ENCODE measurements at places on chromosomes 5 and 9.

GRCh38 chr5:158642879-158643278 is 456.8 kb downstream of the EBF1 start:
- no peak for DNase-seq

- DNase-seq, result no peak
Measured at GRCh38 chr9:33351547-33351946, 50.8 kb downstream of the AQP7 start.

DNA sequence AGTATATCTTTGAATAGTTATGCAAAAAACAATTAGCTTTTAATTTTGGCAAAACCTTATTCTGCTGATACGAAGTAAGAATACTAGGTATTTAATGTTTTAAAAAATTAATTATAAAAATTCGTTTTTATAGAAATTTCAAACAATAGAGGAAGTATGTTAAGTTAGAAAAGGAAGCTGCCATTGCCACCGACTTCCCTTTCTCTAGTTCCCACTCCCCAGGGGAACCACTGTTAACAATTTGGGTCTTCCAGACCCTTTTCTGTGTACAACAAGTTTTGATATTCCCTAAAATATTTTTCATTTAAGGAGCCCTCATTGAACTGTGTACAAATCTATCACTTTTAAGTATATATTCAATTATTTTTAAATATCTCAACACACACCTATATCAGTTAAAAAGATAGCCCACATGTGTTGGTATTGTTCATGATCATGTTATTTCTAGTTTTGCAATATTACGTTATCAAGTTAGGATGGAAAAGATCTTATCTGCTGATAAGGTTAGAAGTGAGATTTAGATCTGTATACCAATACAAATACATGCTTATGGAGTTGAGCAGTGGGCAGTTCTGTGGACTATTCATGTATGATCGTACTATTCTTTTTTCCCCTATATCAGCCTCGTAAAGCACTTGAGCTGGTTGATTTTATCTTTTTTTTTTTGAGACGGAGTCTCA is 25.9 kb downstream of the NDFIP1 start:
- no peak for DNase-seq

DNA sequence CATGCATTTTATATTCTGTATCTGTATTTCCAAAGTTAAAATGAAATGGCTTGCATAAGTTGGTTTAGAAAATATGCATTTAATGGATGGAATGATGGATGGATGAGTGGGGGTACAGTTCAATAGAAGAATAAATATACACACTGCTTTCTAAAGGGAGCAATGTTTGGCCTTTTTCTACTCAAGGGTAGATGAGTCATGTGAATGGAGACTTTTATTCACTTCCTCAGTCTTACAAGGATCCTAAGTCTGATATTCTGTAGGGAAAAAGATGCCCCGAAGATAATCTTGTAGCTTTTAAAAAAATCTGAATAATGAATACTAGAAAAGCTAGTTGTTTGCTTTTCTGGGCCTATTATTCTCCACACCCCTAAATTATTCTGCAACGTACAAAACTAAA is 2112.1 kb downstream of the MAT2B start:
- DNase-seq, result no peak

DNA sequence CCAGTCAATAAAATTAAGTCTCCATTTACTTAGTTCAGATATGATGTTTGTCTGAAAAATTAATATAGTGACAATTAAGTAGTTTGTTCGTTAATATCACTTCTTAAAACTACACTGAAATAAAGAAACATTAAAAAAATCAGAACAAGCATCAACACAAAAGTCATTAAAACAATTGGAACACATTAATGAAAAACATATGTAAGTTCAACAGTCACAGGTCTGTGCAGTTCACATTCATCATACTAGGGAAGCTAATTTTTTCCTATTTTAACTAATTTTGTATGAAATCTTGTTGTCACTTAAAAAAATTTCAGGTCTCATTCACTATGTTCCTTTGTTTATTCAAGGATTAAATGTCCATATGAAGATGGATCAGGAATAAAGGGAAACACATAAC is 22.5 kb downstream of the POC5 start:
- no peak for DNase-seq

DNA sequence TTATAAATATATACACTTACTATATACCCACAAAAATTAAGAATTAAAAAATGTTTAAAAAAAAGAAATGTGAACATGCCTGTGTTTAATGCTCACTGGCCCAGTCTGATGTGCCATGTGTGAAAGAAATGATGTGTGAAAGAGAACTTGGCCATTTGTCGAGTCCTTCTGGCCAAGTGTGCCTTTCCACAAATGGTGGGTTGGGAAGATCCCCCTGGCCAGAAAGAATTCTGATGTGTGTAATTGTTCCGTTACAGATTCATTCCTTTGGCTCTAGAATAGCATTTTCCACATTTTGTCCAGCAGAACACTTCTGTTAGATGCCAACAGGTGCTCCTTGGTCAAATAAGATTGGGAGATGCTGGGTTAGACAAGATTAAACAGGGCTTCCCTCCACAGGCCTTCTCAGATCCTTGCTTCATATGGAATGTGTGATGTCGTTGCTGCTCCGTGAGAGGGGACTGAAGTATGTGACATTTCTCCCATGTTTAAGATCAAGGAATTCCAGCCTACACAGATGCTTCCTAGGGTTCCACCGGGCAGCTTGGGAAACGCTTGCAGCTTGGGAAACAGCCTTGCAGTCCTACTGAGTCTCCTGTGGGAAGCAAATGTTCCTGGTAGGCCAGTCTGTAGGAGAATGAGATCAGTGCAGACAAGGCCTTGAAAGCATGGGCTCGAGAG is 32.1 kb downstream of the GDNF start:
- no peak for DNase-seq

GRCh38 chr5:5183189-5183699 is 43.1 kb downstream of the ADAMTS16 start:
- no peak for DNase-seq

- DNase-seq, result peak; percentile 2
Measured at GRCh38 chr5:90557391-90557790, 1.2 kb upstream of the ADGRV1 start.

DNA sequence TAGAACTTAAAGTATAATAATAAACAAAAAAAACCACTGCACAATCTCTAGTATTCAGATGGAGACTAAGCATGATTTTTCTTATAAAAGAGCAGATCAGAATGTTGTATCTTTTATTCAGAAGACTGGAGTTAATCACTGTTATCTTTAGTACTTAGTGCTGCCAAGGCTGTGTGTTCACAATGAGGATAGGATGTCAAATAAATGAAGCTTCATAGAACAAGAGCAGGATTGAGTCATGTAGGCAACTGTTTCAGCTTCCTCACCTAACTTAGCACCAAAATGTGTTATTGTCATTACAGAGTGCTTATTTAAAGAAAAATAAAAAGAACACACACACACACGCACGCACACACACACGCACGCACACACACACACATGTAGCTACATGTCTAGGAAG is 58.1 kb upstream of the CDKN2B start:
- DNase-seq, result no peak

DNA sequence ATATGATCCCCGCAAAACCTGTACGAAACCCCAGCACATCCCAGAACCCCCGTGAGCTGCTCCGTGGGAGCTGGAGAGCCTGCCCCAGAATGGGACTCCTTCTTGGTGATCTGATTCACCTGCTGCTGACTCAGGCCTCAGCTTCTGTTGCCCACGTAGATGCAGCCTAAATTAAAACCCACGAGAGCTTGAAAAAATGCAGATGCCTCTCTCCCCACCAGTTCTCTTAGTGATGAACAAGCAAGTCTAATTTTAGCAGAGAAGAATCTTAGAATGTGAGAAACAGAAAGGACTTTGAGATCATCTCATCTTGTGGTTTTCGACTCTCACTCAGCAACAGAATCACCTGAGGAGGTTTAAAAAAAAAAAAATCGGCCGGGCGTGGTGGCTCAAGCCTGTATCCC is 57.6 kb downstream of the TMOD1 start:
- peak; percentile 85 for DNase-seq

- DNase-seq, result peak; percentile 87
Measured at GRCh38 chr9:18346745-18347144, 127.2 kb upstream of the ADAMTSL1 start.

- no peak for DNase-seq
Measured at GRCh38 chr5:140555747-140556312, 1.4 kb downstream of the SRA1 start.

DNA sequence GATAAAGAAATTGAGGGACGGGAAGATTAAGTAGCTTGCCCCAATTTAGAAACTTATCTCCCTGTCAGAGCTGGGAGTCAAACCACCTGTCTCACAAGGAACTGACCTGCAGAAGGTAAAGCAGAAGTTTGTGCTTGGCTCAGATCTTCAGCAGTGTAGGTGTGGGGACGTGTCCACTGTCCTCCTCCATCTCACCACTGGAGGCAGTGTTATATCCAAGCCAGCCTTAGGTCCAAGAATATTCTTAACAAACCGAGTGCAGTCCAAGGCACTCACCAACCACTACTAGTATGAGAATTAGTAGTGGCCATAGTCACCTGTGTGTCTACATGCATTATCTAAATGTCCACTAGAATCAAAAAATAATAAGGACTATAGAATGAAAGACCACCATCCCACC is 86.3 kb upstream of the IRX1 start:
- no peak for DNase-seq

DNA sequence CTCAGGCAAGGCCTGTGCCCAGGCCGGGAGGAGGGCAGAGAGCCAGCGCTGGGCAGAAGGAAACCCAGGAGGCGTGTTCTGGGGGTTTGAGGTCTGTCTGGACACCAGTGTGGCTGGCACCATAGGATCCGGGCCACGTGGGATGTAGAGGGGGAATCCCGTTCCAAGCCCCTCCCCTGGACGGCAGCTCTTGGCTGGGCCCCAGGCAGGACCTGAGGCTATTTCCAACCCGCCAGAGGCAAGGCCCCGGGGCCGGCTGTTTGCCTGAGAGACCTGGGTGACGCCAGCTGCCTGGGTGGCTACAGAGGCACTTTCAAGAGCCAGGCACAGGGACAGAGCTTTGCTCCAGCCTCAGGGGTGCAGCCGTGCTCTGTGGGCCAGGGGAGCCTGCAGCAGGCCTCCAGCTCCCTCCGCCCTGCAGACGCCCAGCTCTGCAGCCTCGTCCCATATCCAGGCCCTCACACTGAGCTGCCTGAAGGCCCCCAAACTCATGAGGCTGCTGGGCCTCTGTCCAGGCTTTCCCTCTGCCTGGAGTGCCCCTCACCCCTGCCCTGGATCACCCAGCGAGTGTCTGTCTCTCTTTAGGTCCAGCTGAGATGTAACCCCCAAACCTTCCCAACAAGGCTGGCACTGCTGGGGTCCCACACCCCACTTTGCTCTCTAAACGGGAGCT is 56.6 kb upstream of the EGFL7 start:
- no peak for DNase-seq
